SK-N-SH (cell line): ENCODE measurements at places on chromosomes 6 and 20.

GRCh38 chr20:24934716-24935115 is 14.4 kb upstream of the CST7 start:
- DNase-seq, result no peak

DNA sequence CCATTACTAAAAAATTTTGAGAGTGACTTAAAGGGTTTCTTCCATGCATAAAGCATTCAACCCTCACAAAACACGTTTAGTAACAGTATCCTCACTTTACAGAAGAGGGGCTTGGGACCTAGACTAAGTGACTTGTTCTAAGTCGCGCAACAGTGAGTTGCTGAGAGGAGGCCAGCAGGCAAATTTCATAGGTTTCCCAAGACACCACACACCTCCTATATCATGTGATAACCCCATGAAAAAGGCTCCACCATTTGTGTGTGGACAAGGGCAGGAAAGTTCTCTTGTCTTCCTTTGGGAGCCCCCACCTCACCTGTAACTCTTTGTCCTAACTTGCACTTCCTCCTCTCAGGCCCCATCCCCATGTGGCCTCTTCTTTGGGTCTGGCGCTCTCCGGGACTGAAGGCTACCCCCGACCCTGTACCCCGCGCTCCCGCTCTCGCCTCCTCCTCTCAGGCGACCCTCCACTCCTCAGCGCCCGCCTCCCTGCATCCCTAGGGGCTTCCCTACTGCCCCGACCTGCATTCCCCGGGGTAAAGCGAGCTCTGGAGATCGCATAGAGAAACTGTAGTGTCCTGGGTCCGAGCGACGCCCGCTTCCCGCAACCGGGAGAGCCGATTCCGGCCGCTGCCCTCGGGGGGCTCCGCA is 392 bp downstream of the PSMB8 start:
- DNase-seq, result no peak

- DNase-seq, result peak; percentile 54
Measured at GRCh38 chr20:4026093-4026601, 10.8 kb upstream of the RNF24 start.

DNA sequence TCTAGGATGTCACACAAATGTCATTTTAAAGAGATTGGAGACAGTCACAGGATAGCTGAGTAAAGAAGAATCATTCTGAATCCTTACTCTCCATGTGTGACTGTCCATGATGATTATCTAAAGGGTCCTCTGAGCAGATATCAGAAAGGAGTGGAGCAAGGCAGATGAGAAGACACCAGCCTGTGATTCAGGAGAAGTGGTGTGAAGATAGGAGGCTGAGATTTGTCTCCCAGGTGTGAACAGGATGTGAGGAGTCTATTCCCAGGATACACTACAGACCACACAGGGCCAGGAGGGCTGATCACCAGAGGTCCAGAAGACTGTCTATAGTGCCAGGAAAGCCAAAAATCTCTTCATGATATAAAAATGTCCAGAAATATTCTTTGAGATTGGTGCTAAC is 27.0 kb downstream of the RWDD2A start:
- DNase-seq, result no peak

DNA sequence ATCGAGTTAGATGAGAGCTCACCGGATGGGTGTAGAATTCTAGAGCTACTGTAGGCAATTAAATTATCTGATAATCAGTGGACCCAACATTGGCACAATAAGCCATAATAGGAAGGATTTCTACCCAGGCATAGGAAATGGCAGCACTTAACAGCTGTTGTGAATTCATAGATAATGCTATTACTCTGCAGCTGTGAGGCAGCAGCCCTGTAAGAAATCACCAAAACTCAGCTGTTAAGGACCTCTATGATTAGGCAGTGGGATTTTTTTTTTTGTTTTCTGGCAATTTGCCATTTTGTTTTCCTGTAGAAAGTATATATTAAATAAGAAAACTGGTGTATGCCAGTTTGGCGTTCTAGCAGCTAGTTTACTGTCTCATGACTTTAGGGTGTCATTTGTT is 609.1 kb upstream of the SLC35B3 start:
- DNase-seq, result no peak

GRCh38 chr20:56934888-56935287 is 305.8 kb downstream of the TFAP2C start:
- no peak for DNase-seq

- no peak for DNase-seq
Measured at GRCh38 chr20:59783641-59784010, 149.8 kb downstream of the SYCP2 start.

DNA sequence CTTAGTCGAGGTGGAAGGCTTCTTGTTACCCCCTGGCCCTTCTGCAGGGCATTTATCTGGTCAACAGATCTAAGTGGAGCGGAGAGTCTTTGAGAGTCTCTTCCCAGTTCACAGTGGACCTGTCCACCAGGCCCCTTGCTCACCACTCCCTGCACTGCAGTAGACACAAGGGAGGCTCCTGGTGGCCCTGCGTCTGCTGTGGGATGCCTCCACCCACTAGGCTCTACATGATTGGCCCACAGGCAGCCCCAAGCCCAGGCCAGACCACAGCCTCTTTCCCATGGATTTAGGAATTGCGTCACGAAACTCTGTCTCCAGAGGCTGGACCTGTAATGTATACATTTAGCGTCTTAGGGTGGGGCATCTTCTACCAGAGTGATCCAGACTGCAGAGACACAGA is 28.4 kb downstream of the TBC1D7 start:
- no peak for DNase-seq

DNA sequence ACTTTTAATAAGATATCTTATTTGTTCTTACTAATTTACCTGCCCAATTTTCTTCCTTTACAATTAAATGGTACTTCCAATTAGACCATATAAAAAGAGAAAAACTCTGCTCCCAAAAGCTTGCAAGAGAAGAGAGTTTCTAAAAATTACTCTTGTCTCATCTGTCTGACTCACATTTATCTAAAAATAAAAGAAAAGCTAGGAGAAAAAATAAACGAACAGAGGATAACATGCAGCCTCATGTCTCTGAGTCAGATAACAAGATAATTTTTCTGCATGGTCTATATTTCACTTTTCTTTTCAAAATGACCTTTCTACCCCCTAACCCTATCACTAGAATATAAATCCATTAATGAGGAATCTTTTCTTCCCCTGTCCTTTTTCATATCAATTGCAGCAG is 127.2 kb upstream of the TCF21 start:
- no peak for DNase-seq

- DNase-seq, result no peak
Measured at GRCh38 chr6:87754828-87755227, 52.8 kb upstream of the AKIRIN2 start.

DNA sequence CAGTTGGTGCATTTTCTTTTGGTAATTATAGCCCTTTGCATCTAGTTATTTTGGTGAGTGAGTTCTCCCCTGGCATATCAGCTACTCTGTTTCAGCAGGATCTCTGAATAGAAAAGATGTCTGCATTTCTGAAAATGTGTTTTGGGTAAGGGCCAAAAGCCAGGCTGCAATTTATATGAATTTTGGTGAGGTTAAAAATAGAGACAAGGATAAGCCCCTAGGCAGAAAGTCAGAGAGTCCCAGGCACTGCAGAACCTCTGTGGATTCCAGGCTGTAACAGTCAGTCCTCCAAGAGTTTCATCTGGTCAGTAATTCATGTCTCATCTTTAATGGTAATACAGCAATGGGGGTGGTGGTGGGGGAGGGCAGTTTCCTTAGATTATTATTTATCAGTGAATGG is 53.0 kb downstream of the HDGFL1 start:
- peak; percentile 33 for DNase-seq

DNA sequence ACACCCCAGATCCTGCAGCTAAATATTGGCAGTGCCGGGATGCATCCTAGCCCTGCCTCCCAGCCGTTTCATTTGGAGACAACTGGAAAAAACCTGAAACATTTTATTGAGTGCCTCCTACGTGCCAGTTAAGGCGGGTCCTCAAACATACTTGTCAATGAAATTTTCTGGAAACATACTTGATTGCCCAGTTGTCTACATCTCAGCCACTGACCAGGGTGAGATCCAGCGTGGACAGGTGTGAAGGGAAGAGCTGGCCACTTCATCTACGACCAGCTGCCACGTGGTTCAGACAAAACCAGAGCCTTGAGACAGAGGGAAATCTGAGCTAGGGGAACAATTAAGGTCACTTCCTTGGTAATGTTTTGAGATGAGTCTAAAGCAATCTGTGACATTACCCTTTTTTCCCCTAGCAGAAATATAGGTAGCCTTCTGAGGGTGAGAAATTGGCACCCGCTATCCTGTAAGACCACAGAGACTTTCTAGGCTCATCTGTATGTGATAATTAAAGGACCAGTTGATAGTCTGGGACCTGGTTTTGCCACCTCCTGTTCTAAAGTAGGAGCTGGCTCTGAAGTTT is 116.3 kb upstream of the MTHFD1L start:
- DNase-seq, result no peak

- DNase-seq, result no peak
Measured at GRCh38 chr6:146879406-146880117, 280.8 kb downstream of the ADGB start.
